Heart left ventricle (tissue), 16 donors: ENCODE measurements at places on chromosomes 11 and 22. TPM values are rescaled to one million over a fixed set of nuclear protein-coding genes. Genes with fewer than 3 reads are reported as not detected.

BBOX1 gene
- not detected for total RNA-seq

TBX10 gene
- total RNA-seq, result not detected

INSC gene
- 0.24 TPM for total RNA-seq

UQCR10 gene
- 321 TPM for total RNA-seq

FGF19 gene
- not detected for total RNA-seq

OR2AG1 gene
- total RNA-seq, result not detected

ARHGAP20 gene
- total RNA-seq, result 0.44 TPM

- DNase-seq, result no peak
- no peak overlapping the region for H3K27ac ChIP-seq
- H3K4me1 ChIP-seq, result no peaks in the 10 kb centered on the region
- H3K36me3 ChIP-seq, result no peaks in the 10 kb centered on the region
- H3K27me3 ChIP-seq, result peaks cover 4% of the 10 kb centered on the region
Observed at GRCh38 chr11:134539285-134539684, 127.2 kb upstream of the B3GAT1 start.

DNA sequence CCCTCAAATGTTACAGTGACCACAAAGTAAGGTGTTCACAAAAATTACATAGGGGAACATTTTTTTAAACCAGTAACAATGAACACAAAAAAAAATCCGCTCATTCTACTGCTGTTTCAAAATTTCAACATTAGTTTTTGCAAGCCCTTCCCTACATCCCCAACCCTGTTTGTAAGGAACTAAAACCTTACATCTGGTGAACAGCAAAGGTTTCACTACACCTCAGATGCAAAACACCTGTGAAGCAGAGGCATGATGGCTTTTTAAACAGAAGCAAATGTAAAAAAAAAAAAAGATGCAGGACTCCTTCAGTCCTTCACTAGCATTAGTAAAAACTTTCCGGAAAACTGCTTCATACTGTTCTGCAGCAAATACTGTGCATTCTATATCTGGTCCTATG is 50.0 kb upstream of the API5 start:
- DNase-seq, result no peak
- no peaks in the 10 kb centered on the region for H3K27me3 ChIP-seq
- no peak overlapping the region for H3K27ac ChIP-seq
- H3K4me1 ChIP-seq, result no peaks in the 10 kb centered on the region
- no peak overlapping the region for H3K4me3 ChIP-seq
- H3K36me3 ChIP-seq, result no peaks in the 10 kb centered on the region

GRCh38 chr11:126011265-126011664 is 51.4 kb downstream of the CDON start:
- no peak overlapping the region for H3K4me3 ChIP-seq
- no peak overlapping the region for H3K27ac ChIP-seq
- no peak for DNase-seq
- no peaks in the 10 kb centered on the region for H3K4me1 ChIP-seq
- H3K36me3 ChIP-seq, result peaks cover 8% of the 10 kb centered on the region

- peaks cover 4% of the 10 kb centered on the region for H3K4me1 ChIP-seq
- no peak for DNase-seq
- no peak overlapping the region for H3K27ac ChIP-seq
- H3K36me3 ChIP-seq, result no peaks in the 10 kb centered on the region
Observed at GRCh38 chr11:131889146-131889577, 518.7 kb downstream of the NTM start.

DNA sequence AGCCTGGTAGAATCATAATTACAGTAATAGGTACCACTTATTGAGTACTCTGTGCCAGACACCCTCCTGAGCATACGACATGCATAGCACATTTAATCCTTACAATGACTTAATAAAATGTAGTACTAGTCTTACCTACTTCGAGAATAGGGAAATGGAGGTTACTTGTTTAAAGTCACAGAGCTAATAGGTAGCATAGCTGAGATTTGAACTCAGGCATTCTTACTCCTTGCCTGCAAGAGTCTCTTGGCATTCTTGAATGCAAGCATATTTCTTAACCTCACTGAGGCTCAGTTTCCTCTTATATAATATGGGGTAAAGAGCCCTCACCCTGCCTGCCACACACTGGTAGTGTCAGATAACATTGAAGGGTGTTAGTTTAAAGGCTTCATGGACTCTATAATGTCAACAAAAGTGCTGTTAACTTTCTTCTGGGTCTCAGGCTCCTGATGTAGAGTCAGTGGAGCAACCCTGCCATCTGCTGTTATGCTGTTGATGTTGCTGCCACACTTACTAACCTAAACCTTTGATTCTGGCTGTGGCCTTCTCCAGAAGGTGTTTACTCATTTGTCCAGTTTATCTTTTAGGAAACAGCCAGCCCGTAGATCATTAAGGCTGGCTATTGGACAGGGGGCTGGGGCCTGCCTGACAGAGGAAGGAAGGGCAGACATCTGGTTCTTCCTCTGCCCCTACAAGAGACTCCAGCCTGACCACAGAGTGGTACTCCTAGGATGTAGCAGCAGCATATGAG is 18.9 kb downstream of the LIMK2 start:
- H3K27ac ChIP-seq, result peak overlapping the region; percentile 66
- no peak overlapping the region for H3K4me3 ChIP-seq
- peaks cover 38% of the 10 kb centered on the region for H3K4me1 ChIP-seq
- no peak for DNase-seq
- peaks cover 10% of the 10 kb centered on the region for H3K36me3 ChIP-seq

DNA sequence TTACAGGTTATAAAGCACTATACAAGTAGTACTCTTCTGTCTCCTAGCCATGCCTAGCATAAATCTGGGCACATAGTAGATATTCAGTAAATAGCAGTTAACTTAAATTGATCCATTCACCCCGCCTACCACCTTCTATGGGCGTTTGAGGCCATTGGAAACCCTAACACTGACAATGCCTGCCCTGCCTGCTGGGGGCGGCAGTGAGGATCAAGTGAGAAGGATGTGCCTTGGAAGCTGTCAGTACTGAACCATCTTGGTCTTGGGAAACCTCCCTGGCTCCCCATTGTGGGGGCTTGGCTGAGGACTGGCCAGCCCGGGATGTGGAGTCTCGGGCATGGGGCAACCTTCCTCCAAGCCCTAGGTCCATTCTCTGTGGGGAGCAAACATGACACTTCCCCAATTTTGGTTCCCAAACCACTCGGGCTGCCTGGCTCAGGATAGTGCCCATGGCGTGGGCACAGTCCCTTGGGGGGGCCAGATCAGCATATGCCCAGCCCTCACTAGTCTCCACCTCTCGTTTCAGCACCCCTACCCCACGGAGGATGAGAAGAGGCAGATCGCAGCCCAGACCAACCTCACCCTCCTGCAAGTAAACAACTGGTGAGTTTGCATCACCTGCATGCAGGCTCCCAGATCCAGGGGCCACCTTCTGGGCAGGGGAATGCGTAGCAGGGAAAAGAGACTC is 67.4 kb downstream of the FEZ1 start:
- no peak overlapping the region for H3K27ac ChIP-seq
- H3K4me3 ChIP-seq, result no peak overlapping the region
- no peak for DNase-seq
- H3K27me3 ChIP-seq, result no peaks in the 10 kb centered on the region

- no peaks in the 10 kb centered on the region for H3K27me3 ChIP-seq
- H3K27ac ChIP-seq, result no peak overlapping the region
- no peak for DNase-seq
- H3K36me3 ChIP-seq, result peaks cover 30% of the 10 kb centered on the region
Observed at GRCh38 chr11:76347466-76347865, 33.5 kb downstream of the THAP12 start.

DNA sequence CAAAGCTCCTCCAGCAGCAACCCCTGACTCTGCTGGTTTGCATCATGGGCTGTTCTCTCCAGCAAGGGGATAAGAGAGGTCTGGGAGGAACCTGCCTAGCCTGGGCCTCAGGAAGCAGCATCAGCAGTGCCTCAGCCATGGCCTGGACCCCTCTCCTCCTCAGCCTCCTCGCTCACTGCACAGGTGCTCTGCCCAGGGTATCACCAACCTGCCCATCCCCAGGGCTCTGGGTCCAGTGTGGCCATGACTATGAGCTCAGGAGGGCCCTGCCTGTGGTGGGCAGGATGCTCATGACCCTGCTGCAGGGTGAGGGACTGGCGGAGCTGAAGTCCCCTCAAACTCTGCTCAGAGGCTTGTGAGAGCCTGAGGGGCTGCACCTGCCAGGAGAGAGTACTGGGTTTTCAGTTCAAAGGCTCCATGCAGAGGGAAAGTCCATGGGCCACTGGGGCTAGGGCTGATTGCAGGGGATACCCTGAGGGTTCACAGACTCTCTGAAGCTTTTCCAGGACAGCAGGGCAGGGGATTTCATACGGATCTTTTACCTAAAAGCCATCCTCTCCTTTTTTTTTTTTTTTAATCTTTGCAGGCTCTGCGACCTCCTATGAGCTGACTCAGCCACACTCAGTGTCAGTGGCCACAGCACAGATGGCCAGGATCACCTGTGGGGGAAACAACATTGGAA is 115.8 kb upstream of the IGLL5 start:
- no peak overlapping the region for H3K4me3 ChIP-seq
- H3K27ac ChIP-seq, result no peak overlapping the region
- no peaks in the 10 kb centered on the region for H3K4me1 ChIP-seq

- no peaks in the 10 kb centered on the region for H3K27me3 ChIP-seq
- H3K36me3 ChIP-seq, result no peaks in the 10 kb centered on the region
- H3K4me1 ChIP-seq, result peaks cover 14% of the 10 kb centered on the region
- no peak for DNase-seq
Observed at GRCh38 chr11:11387622-11388305, 34.7 kb upstream of the CSNK2A3 start.
